ENCODE measurements at places on chromosomes 1 and 21.

GRCh38 chr1:3065797-3066196 is 3.2 kb upstream of the PRDM16 start:
- no peak for DNase-seq

DNA sequence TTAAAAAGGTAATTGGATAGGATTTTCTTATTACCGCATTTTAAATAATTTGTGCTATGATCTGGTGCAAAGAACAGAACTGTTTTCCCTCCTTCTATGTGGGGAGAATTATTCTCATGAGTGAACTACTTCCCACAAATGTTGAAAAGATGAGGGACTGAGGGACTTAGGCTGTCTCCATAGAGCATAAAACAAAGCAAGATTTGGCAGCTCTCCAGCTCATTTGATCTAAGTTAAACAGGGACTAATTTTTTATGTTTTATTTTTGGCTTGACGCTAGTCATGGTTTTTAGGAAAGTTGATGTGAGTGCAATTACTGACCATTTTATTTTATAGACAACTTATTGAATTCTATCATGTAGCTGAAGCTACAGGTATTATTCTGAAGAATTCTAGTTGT is 362.3 kb downstream of the HLX start:
- no peak for DNase-seq

DNA sequence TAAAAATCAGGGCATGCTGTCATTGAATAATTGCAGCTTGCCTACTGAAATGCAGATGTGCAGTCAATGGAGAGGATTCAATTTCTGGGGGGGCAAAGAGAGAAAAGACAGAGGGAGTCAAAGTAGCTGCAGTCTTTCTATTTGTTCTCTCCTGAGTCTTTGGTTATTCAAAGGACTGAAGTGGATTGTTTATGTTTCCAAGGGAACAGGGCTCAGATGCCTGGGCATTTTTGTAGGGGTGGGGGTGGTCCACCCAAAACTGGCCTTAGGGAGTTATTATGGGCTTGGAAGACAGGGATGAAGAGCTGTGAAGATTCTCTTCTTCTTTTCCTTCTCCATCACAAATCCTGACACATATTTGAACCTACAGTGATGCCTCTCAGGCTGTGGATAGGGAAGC is 408.8 kb upstream of the DAB1 start:
- no peak for DNase-seq

GRCh38 chr1:143720087-143721023 is 251.4 kb downstream of the FAM72C start:
- no peak for DNase-seq

- no peak for DNase-seq
These were observed 7.8 kb downstream of the HEYL start for GRCh38 chr1:39631361-39632322.

DNA sequence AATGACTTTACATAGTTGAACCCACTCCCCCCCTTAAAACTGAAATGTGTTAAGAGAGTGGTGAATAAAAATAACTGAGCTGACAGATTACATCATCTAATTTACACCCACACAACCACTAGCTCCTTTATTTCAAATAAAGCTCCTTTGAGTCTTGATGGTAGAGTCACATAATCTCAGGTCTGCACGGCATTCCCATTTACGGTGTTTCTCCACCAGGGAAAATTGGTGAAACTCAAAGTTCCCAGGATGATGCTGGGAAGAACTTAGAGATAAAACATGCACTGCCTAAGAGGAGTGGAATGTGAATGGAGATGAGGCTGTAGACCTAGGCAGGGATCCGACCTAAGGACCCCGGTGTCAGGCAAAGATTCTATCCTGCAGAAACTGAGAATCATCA is 727.8 kb upstream of the ADAMTS5 start:
- no peak for DNase-seq

- no peak for DNase-seq
These were observed 802.4 kb upstream of the ADGRL4 start for GRCh38 chr1:79808816-79809475.

GRCh38 chr21:42527489-42528158 is 14.0 kb downstream of the SLC37A1 start:
- no peak for DNase-seq

DNA sequence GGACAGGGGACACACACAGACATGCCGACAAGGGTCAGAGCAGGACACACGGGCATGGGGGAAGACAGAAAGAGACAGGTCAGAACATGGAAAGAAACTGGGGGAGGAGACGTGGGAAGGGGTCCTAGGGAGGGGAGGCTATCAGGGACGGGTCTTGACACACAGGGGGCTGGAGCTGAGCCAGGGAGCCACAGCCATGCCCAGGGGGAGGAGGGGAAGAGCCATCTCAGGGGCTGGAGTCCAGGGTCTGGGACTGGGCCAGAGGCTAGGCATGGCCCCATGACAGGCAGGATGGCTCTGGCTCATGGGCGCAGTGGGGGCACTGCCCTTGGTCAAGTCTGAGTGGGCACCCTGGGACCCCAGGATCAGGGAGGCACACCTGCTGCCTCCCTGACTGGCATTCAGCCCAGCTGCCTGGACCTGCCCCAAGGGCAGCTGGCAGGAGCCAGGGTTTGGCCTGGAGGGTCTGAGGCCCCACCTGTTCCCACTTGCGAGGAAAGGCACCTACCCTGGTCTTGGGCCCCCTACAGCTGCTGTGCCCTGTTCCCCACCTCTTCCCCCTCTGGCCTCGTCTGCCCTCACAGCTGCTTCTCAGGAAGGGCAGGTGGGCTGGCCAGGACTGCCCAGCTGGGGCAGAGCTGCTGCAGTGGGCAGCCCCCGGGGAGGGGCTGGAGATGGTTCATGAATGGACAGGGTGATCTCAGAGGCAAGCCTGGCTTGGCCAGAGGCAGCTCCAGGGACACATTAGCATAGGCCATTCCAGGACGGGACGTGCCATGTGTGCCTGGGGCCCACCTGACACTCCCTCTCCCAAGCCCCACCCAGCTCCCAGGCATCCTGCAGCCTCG is 42.9 kb downstream of the HSPG2 start:
- DNase-seq, result no peak

GRCh38 chr1:64474665-64475439 is 4.9 kb downstream of the CACHD1 start:
- peak; percentile 22 for DNase-seq

GRCh38 chr1:16900751-16901150 is 5.0 kb downstream of the RNU1-2 start:
- DNase-seq, result no peak

DNA sequence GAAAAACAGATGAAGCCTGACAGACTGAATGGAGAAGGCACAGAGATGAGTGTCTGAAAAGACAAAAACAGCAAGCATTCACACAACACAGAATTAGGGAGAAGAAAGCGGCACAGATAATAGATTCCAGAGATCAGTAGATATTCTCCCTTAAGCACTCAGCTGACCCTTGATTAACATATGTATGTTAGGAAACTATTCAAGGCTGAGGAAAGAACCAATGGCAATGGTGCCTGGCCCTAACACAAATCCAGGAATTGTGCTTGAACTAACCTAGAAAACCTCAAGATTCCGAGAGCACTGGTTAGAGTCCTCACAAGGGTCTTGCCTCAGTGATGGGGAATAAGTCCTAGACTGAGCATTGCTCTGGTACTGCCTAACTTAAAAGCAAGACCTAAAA is 30.9 kb downstream of the KCNT2 start:
- no peak for DNase-seq

- no peak for DNase-seq
These were observed 31.0 kb upstream of the IL19 start for GRCh38 chr1:206739411-206740076.
